Fibroblast of the aortic adventitia (primary cell): ENCODE measurements at places on chromosomes 2 and 18.

DNA sequence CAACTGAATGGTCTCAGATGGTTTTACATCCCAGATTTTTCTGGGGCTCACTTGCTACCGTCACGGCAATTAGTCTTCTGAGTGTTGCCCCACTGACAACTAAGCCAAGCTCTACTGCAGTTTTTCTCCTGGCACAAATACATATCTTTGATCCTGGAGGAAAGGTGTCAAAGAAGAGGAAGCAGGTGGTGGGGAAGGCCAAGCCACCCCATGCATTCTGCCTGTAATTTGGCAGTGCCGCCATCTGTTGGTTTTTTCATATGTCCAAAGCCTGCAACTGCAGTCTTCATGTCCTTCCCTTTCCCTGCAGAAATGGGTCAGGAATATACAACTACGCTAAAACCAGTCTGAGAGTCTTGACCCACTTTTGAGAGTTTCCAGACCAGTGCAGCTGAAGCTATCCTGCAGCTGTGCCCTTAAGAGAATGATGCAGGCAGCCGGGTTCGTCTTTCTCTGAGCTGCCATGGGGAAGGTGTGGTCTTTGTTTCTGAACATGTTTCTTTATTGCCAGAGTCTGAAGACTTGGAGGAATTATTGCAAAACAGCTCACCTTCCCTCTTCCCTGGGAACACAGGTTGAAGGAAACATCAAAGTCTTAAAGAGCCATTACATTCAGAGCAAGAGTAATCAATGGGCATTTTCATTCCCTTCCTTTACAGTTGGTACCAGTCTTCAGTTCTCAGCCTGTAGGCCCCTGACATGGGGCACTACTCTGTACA is 71.8 kb upstream of the ATL2 start:
- no peak for DNase-seq

DNA sequence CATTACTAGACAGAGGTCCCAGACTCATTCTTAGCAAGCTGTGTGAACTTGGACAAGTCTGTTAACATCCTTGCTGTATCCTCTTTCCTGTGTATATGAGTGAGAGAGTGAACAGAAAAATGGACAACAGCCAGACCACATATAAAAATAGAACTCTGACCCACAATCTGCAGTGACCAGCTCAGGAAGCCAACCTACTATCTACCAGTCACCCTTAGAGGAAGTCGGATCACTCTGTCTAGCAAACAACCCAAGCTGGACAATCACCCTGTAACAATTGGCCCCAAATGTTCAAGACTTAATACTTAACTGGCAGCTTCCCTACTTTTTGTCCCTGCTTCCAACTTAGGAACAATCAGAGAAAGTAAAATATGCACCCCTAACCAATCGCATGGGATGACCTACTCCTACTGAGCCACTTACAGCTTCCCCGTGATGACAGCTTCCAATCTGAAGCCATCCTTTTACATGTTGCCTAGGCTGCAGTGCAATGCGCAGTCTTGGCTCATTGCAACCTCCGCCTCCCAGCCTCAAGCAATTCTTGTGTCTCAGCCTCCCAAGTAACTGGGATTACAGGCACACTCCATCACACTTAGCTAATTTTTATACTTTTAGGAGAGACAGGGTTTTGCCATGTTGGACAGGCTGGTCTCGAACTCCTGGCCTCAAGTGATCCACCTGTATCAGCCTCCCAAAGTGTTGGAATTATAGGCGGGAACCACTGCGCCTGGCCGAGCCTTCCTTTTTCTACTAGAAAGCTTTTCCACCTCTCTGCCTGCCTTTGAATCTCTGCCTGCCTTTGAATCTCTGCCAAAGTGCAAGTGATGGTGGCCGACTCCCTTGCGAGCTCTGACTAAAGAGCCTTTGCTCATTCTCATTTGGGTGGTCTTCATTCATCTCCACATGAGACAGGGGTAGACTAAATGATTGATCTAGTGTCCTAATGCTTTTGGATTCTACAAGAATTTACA is 158.3 kb upstream of the NDUFV2 start:
- DNase-seq, result peak; percentile 76

GRCh38 chr18:69691008-69691760 is 256.5 kb downstream of the CD226 start:
- DNase-seq, result no peak

- no peak for DNase-seq
Measured at GRCh38 chr2:120400551-120400950, 54.6 kb downstream of the INHBB start.

DNA sequence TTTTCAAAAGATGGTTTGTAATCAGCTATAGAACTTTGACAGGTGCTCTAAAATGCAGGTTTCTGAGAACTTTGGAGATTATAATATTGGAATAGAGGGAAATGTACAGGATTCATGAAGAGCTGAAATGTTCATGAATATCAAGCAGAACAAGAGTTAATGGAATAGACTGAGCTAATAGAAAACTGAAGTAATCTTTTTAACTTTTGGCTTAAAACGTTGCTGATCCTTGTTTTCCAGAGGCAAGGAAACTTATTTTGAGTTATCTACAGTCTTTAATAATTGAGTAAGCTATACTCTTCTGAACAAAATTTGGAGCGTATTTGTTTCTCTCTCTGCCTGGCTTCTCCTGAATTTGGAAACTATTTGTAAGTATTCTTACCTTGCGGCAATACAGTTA is 10.8 kb upstream of the IL18RAP start:
- no peak for DNase-seq

GRCh38 chr2:203861607-203862006 is 6.0 kb upstream of the CTLA4 start:
- DNase-seq, result no peak

GRCh38 chr2:230900336-230900995 is 24.6 kb downstream of the GPR55 start:
- no peak for DNase-seq

GRCh38 chr2:200367155-200367554 is 60.7 kb downstream of the SPATS2L start:
- no peak for DNase-seq

GRCh38 chr18:48296581-48296980 is 112.6 kb downstream of the ZBTB7C start:
- no peak for DNase-seq

- DNase-seq, result no peak
Measured at GRCh38 chr18:79239631-79240030, 156.1 kb upstream of the NFATC1 start.

- DNase-seq, result peak; percentile 27
Measured at GRCh38 chr2:134926231-134926931, 7.8 kb downstream of the CCNT2 start.

DNA sequence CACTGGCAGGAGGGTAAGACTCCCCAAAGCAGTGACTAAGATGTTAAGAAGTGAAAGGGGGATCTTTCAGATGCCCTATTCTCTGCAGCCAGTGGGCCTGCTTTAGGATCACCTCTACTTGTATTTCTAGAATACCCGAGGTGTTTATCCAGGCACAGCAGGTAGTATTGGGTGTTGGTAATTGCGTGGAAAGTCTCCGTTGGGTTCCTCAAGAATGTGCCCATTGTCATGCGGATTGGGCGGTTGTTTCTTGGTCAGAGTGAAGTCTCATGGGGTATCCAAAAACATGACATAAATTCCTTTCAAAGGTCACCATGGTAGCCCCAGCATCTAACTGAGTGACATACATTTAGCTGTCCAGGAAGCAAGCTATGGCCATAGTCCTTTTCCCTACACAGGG is 308.8 kb downstream of the RPIA start:
- DNase-seq, result no peak

DNA sequence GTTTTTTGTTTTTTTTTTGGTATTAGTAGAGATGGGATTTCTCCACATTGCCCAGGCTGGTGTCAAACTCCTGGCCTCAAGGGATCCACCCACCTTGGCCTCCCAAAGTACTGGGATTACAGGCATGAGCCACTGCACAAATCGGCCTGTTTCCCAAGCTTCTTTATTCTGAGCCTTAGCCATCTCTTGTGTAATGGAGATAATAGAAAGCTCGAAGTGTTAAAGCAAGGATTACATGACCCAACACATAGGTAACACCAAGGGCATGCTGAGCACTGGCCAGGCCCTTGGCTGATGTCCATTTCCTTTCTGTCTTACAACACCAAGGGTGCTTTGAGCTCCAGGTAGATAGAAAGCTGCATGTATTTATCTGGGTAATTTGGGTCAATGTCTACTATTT is 187.8 kb upstream of the MEX3C start:
- DNase-seq, result no peak

GRCh38 chr2:37738266-37738885 is 66.9 kb upstream of the CDC42EP3 start:
- no peak for DNase-seq

DNA sequence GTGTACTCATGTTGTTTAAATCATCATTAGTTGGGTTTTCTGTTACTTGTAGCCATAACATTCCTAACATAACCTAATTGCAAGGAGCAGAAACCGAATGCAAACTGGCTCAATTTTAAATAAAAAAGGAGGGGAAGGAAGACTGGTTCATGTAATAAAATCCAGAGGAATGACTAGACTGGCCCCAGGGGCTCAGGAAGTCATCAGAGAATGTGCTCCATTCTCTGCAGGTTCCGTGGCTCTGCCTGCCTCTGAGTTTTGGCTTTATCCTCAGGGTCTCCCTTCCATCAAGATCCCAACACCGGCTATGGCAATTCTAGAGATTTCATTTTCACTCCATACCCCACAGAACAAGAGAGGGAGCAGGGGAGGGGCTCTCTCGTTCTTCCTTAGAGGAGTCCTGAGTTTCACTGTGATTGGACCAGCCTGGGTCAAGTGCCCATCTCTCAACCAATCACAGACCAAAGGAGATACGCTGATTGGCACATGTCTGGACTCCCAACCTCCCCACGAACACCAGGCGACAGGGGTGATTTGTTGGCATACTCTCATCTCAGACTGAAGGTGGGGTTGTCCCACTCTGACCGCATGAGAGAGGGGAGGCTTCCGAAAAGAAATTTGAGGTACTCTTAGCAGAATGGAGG is 64.8 kb downstream of the NPPC start:
- DNase-seq, result no peak

DNA sequence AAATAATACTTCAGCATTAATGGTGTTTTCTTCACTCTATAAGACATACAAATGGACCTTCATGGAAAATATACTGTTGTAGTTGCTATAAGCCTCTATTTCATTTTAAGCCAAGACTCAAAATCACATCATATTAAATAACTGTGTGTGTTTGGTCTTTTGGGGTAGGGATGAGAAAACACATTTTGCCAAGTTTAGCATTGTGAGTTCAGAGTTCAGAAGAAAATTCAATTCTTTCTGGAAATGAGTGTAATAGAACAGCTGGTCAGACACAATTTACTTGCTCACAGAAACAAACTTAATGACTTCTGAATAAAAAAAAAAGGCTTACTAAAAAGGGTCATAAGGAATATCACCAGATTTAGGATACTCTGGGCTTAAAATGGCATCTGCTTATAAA is 149.5 kb downstream of the LRRTM4 start:
- DNase-seq, result no peak
